ENCODE measurements at places on chromosomes 6 and 20.

GRCh38 chr6:20099156-20099555, 113.1 kb downstream of the MBOAT1 start:
- no peak for DNase-seq

GRCh38 chr20:44776980-44777379, 31.3 kb downstream of the KCNK15 start:
- no peak for DNase-seq

- no peak for DNase-seq
These were observed 1.7 kb upstream of the WFDC2 start for GRCh38 chr20:45467861-45468260.

GRCh38 chr6:5029609-5030008, 25.8 kb upstream of the RPP40 start:
- DNase-seq = no peak

DNA sequence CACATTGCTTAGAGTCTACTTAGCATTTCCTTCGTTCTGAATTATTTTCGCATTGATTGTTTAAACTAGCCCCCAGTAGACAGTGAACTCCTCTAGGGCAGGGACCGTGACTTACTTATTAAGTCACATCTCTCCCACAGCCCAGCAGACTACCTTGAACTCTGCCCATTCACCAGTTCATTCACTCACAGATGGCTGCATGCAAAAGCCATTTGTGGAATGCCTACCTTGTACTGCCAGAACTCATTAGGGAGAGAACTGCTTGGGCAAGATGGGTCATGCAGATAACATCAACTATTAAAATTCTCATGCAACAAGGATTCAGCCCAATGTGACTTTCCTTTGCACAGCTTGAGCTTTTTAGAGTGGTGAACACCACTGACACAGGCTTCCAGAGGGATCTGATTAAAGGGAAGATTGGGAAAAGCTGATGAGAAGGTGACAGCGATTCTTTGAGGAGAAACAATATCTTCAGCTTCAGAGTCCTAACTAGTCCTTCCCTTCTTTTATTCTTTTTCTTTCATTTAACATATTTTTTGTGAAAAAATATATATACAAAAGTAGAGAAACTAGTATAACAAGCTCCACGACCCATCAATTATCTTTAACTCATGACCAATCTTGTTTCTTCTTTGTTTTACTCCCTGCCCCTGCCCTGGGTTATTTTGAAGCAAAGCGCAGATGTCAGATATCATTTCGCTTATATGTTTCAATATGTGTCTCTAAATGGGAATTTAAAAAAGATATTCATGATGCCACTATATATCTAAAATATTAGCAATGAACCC, 273.9 kb downstream of the CDC5L start:
- no peak for DNase-seq

GRCh38 chr6:144349690-144350527, 64.8 kb downstream of the UTRN start:
- no peak for DNase-seq

GRCh38 chr6:63816401-63816981, 180.9 kb downstream of the PHF3 start:
- DNase-seq = no peak

- no peak for DNase-seq
These were observed 1186.0 kb downstream of the KHDRBS2 start for GRCh38 chr6:61100072-61100471.

GRCh38 chr6:34772940-34773339, 15.6 kb downstream of the SNRPC start:
- no peak for DNase-seq

DNA sequence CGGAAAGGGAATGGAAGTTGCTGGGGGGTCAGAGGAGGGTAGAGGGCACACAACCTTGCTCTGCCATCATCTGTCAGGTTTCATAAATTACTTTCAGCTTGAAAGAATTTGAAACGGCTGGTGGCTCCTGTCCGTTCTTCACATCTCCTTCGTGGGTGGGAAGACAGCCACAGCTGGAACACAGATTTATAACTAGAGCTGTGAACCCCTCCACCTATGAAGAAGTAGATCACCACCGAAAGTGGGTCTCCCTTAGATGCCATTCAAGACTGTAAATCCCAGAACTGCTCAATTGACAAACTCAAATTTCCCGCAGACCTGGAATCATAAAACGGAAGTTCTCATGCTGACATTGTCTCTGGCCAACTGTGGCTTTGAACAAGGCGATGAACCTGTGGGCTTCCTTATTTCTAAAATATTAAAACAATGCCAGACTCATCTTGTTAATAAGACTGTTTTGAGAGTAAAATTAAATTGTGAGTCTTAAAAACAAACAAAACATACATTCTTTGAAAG, 65.3 kb downstream of the BTBD3 start:
- DNase-seq = no peak

DNA sequence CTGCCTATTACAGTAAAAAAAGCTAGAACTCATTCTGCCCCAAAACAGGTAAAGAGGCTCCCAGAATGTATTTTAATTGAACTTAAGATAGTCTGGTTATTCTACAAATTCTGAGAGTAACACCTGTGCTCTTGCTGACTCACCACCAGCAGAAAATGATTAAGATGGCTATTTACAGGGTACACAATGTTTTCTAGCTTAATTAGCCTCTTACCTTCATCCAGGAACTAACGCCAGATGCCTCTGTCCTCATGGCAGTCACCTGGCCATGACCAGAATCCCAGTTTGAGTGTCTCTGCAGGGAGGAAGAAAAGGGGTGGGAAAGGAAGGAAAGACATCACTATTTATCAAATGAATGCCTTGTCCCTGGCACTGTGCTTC, 31.3 kb upstream of the PPP1R3G start:
- DNase-seq = no peak

- DNase-seq = no peak
These were observed 729.4 kb downstream of the TENT5A start for GRCh38 chr6:81023007-81023582.

DNA sequence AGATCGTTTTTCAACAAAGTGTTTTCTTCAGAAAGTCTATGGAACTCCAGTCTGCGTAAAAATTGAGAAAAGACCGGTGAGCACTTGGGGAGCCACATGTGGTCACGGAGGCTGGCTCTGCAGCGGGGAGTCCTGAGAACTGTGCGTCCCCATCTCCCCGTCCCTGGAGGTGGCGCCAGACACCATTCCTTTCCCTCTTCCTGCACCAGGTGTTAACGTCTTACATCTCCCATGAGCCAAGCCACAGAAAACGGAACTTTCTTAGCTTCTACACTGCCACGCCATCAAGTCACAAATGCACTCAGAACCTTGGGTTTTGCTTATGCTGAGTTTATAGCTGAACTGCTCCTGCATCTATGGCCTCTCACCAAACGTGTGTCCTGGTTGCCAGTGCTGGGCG, 62.6 kb downstream of the GINS1 start:
- DNase-seq = peak; percentile 59

- DNase-seq = peak; percentile 20
These were observed 25.1 kb upstream of the TRIM26 start for GRCh38 chr6:30238178-30238795.

DNA sequence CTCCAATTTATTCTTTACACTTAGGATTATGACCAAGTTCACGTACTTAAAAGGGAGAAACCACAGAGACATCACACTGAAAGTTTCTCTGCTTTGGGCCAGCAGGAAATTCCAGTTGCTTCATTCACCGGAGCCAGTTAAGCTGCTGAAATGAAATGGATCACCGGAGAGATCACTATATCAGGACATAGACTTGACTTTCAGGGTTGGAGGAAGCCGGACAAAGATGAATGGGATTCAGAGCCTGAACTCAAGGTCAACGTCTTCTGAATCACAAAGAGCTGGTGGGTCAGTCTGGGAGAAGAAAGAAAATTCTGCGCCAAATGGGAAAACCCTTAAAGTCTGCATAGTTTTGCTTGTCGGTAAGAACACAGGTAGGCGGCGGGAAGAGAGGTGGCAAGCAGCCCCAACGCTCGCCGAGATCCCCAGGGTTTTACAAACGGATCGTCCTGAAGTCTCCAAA, 81.9 kb upstream of the CCDC28A start:
- DNase-seq = no peak

DNA sequence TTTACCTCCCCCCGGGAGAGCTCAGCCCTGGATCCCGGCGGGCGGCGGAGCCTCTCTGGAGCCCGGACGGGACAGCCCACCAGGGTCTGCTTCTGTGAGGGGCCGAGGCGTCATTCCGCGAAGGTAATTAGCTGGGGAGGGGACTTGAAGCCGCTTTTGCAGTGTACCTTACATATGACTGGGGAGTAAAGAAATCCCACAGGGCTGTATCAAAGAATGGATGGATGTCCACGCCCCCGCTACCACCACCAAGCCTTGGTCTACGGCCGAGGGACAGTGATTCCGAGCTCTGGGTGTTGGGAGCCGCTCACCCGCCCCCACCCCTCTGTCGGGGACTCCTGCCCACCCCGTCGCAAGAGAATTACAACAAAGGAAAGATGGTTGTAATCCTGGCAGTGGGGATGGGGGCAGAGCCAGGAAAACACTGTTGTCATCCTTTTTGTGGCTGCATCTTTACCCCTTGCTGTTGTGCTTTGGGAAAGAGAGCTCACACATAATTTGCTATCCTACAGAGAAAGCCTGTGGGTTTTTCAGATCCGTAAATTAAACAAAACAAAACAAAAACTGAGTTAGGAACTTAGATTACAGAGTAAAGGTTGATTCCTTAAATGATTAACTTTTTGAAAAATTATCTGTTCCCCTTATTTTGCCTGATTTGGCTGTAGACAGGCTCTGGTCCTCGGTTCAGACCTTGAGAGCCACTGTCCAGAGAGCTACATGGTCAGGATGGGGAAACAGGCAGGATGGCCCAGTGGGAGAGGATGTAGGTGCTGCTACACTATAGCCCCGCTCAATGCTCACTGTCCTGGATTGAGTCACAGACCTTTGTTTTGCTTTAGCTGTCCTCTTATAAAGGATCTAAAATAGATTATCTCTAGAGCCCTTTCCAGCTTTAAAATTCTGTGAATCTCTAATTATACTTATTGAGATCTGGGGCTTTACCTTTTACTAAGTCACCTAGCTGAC, 997 bp upstream of the FBXO30 start:
- DNase-seq = no peak

GRCh38 chr6:33850869-33851541, 47.2 kb upstream of the MLN start:
- DNase-seq = no peak

- no peak for DNase-seq
These were observed 41.7 kb upstream of the TTPAL start for GRCh38 chr20:44433751-44434538.

DNA sequence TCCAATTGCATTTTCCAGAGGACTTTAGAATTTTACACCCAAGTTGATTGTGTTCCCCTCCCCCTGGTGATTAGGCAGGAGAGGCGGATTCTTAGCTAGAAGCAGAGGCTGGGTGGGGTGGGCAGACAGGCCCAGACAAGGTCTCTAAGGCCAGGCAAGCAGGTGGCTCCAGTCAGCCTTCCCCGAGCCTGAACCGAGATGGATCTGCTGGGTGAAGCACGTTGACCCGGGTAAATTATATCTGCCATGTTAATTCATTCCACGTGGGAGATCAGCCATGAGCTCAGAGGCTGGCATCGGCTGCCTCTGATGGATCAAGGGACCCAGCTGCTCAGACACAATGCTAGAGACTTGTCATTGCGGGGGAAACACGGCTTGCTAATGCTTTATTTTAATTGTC, 159.5 kb upstream of the MAFB start:
- DNase-seq = no peak

- no peak for DNase-seq
These were observed 102.0 kb downstream of the ADGRB3 start for GRCh38 chr6:68737061-68737460.

- DNase-seq = no peak
These were observed 182.2 kb upstream of the RREB1 start for GRCh38 chr6:6925391-6926164.

DNA sequence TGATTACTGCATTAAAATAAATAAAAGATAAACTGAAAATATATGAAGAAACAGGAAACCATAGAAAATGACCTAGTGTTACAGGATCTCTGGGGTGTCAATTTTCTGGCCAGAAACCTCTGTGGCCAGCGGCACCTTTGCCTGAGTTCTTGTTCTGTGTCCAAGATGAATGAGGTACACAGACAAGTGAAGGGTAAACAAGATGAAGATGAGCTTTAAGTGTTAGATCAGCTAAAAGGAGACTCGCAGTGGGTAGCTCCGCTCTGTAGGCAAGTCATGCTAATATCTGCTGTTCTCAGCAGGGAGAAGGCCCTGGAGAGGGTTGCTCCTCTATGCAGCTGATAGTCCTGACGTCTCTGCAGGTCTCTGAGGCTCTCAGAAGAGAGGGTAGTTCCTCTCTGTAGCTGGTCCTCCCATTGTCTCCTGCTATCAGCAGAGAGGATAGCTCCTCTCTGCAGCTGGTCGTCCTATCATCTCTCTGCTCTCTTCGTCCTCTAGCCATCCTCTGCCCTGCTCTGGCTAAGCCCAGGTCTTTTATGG, 35.9 kb upstream of the TBC1D22B start:
- DNase-seq = no peak

GRCh38 chr20:52962183-52962582, 10.0 kb upstream of the TSHZ2 start:
- no peak for DNase-seq

GRCh38 chr20:8139899-8140298, 7.8 kb downstream of the PLCB1 start:
- DNase-seq = no peak

DNA sequence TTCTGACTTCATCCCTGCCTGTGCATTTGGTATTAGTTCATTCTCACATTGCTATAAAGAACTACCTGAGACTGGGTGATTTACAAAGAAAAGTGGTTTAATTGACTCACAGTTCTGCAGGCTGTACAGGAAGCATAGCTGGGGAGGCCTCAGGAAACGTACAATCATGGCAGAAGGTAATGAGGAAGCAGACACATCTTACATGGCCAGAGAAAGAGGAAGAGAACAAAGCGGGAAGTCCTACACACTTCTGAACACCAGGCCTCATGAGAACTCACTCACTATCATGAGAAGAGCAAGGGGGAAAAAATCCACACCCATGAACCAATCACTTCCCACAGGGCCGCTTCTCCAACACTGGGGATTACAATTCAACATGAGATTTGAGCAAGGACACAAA, 303.9 kb downstream of the CBLN4 start:
- no peak for DNase-seq

DNA sequence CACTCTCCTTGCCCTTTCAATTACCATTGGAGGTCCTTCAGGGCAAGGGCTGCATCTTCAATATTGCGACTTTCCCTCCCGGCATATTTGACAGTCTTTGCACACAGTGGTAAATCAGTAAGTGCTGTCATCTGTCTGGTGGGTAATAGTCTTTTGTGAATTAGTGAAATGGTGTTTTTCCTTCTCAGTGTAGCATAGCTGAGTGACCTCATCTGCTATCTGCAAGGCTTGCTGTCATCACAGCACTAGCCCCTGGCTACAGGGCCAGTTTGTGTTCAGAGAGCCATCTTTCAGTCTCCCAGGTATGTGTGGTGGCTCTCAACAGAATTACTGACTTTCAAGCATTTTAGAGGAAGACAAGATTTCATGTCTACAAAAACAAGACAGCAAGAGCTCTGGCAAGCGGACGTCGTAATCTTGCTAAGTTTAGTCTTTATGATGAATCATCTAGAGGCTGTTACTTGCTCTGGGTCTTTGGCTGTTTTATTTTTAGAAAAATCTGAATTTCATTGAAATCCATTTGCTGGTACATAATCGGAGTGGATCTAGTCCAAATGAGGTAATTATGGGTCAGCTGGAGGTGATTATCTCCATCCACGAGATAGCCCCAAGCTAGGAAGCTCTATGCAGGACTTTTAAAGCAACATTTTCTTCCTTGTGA, 528.9 kb downstream of the EPM2A start:
- no peak for DNase-seq

Measured in activated T-cell treated with anti-CD3 and anti-CD28 coated beads, Interleukin-2, amount 50 U/mL, for 48 hours (primary cell).